ENCODE measurements at places on chromosomes 5 and 9. TPM values are rescaled to one million over a fixed set of nuclear protein-coding genes. Genes with fewer than 3 reads are reported as not detected.
A peak's percentile ranks its signal among the peaks of the same experiment; 100 is the strongest.

HMMR gene
- total RNA-seq: 0.91 TPM

CDK9 gene
- total RNA-seq: 46.4 TPM

GARNL3 gene
- 22.9 TPM for total RNA-seq

CNTLN gene
- total RNA-seq: 3.5 TPM

DNA sequence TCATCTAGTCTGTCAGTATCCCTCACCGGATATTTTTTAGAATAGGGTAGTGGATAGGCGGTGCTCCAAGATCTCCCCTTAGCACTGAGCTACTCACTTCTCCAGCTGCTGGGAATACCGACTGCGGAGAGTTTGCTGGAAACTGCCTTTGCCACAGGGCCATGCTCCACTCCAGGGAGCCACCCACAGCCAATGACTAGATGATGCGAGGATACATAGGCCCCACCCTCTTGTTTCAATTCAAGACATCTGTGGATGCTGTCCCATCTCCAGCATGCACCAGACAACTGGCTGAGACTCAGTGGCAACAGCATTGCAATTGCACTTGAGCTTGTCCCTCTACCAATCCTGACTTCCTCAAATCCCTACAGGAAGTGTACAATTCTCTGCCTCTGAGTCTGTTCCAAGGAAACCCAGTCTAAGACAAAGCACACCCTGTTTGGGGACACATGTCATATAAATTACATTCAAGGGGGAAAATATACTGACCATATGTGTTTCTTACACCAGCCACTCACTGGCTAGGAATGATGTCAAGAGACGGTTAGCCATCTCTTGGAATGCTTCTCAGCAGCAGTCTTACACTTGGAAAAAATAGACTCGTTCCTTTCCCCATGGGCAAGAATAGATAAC, 312.6 kb upstream of the KIF2A start:
- peaks cover 8% of the 10 kb centered on the region for H3K27me3 ChIP-seq
- DNase-seq: no peak
- H3K36me3 ChIP-seq: no peaks in the 10 kb centered on the region
- no peak overlapping the region for H3K4me3 ChIP-seq
- no peaks in the 10 kb centered on the region for H3K4me1 ChIP-seq
- H3K27ac ChIP-seq: no peak overlapping the region

- H3K27me3 ChIP-seq: no peaks in the 10 kb centered on the region
- H3K4me3 ChIP-seq: no peak overlapping the region
- no peak overlapping the region for H3K27ac ChIP-seq
- DNase-seq: no peak
- H3K36me3 ChIP-seq: no peaks in the 10 kb centered on the region
These were observed 562.3 kb downstream of the KIF4B start for GRCh38 chr5:155575861-155576260.

- no peak overlapping the region for H3K27ac ChIP-seq
- no peak for DNase-seq
- H3K4me3 ChIP-seq: no peak overlapping the region
- H3K36me3 ChIP-seq: no peaks in the 10 kb centered on the region
- peaks cover 25% of the 10 kb centered on the region for H3K4me1 ChIP-seq
- no peaks in the 10 kb centered on the region for H3K27me3 ChIP-seq
These were observed 50.2 kb upstream of the RNF38 start for GRCh38 chr9:36450110-36450732.

- H3K4me1 ChIP-seq: no peaks in the 10 kb centered on the region
- no peak overlapping the region for H3K27ac ChIP-seq
- no peak for DNase-seq
- peaks cover 23% of the 10 kb centered on the region for H3K27me3 ChIP-seq
These were observed 10.4 kb downstream of the GMCL2 start for GRCh38 chr5:178176791-178177190.

DNA sequence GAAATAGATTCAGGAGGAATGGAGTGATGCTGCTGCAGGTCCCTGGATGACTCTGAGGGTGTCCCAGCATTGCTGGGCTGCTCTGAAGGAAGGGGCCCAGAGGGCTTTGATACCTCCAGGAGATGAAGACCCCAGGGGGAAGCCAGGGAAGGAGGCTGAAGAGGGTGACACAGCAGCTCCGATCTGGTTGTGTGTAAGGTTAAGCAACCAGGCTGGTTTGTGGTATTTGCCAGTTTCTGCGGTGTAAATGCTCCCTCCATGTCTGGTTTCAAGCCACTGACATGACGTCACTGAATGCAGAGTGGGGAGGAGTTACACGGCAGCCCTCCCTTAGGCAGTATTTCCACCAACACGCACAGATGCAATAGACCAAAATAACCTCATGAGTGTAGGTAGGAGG, 40.0 kb upstream of the ORM1 start:
- H3K4me1 ChIP-seq: peaks cover 9% of the 10 kb centered on the region
- peak; percentile 1 for DNase-seq
- H3K4me3 ChIP-seq: no peak overlapping the region
- no peaks in the 10 kb centered on the region for H3K27me3 ChIP-seq

All from left ventricle myocardium inferior (tissue), 1 donor.